CD4-positive, alpha-beta T cell treated with Interferon gamma for 1 hour (primary cell): ENCODE measurements at places on chromosomes 13 and 19.
A peak's percentile ranks its signal among the peaks of the same experiment; 100 is the strongest.

- peak; percentile 73 for DNase-seq
Observed at GRCh38 chr19:38684078-38684861, 36.8 kb downstream of the ACTN4 start.

- DNase-seq: no peak
Observed at GRCh38 chr19:31127134-31127967, 221.9 kb downstream of the TSHZ3 start.

- no peak for DNase-seq
Observed at GRCh38 chr19:35155441-35155840, 906 bp downstream of the FXYD5 start.

GRCh38 chr19:18322318-18322758, 538 bp downstream of the LSM4 start:
- DNase-seq: no peak

GRCh38 chr13:30739237-30739528, 3.8 kb downstream of the ALOX5AP start:
- DNase-seq: no peak

GRCh38 chr13:40060296-40061007, 405.0 kb downstream of the COG6 start:
- DNase-seq: no peak

- no peak for DNase-seq
Observed at GRCh38 chr13:84445776-84446175, 563.5 kb upstream of the SLITRK1 start.

DNA sequence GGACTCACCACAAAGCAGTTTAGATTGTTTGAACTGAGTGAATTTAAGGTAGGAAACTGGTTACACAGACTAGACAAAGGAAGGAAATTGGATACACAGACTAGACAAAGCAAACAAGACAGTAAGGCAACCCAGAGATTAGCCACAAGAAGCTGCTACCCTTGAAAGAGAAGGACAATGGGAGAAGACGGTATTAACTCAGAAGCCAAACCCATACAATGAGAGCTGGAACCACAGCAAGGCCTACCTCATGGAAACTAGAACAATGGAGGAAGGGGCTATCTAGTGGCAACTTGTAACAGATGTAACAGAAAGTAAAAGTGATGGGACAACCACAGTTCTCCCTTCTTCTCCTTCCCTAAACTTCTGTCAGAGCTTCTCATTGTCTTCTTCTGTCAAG, 410.9 kb upstream of the SPRY2 start:
- no peak for DNase-seq

DNA sequence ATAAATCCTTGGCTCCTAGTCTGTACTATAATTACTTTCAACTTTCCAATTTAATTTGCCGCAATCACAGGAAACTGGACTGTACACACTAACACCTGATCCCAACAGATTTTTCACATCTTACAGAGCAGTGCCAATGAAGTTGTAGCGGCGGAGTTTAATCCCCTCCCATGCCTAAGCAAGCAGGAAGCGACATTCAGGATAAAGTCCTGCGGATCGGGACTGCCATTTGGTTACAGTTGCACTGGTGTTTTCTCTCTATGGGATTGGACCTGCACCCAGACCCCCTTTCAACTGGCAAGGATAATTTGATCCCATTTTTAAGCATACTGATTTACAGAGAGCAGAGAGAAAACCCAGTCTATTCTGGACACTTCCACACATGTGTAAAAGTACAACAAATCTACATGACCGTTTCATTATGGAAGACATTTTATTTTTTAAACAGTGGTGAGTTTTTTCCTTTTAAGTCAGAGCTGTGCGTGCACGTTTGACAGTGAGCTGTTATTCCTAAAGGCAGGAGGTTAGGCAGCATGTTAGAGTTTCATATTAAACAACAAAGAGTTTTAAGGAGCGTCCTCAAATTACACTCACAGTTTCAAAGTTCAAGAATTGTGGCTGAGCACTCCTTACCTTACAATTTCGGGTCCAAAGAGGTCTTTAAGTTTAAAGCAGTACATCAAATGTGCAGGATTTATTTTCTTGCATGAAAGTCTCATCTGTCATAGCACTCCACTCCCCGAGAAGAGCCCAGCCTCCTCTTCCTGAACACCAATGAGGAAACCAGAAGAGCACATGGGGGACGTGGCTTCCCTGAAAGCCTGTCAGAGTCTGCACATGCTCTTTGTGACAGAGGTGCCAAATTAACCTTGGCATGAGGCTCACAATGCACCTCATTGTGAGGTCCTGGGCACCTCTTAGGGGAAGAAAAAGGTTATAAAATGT, 141.6 kb upstream of the RFC3 start:
- no peak for DNase-seq

GRCh38 chr13:55528434-55528833, 1612.3 kb upstream of the PRR20A start:
- no peak for DNase-seq

GRCh38 chr19:12751635-12752034, at the start of gene BEST2:
Gene BEST2 (plus strand): TSS chr19:12751791. CDS start chr19:12752593, 802 bp downstream.
- DNase-seq: no peak

DNA sequence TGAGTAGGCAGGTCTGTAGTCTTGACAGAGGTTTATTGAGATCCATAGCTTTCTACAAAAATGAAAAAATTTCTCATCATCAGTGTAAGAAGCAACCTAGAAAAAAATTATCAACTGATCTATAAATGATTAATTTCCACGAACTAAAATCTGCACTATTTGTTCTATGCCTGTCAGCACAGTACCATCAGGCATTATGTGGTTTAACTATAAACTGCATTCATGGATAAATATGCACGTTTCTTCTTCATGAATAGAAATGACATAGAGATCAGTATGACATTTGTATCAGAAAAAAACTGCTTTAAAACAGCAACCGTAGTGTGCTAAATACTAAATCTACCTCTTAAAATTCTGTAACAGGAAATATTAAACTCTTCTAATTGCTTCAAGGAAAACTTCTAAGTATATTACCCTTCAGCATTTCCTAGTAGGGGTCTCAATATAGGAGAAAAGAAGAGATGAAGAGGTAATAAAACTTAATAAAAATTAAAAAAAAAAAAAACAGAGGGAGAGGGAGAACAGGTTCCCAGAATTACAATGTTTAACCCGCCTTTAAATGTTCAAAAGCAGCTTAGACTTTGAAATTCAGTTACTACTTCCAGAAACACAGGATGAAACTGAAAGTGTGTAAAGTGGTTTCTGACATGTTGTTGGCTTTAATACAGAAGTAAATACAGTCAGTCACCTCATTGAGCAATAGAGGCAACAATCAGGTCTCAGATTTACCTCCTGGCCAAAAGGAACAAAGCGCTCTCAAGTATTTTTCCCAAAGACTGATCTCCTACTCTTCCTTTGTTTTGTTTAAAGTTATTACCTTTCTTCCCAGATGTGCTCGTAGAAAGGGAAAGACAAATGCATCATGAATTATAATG, 144.4 kb downstream of the DIAPH3 start:
- no peak for DNase-seq
